Heart right ventricle (tissue), 16 donors: ENCODE measurements at places on chromosomes 7 and 10.

GRCh38 chr10:125262409-125262808 is 102.0 kb upstream of the CTBP2 start:
- no peak for DNase-seq

DNA sequence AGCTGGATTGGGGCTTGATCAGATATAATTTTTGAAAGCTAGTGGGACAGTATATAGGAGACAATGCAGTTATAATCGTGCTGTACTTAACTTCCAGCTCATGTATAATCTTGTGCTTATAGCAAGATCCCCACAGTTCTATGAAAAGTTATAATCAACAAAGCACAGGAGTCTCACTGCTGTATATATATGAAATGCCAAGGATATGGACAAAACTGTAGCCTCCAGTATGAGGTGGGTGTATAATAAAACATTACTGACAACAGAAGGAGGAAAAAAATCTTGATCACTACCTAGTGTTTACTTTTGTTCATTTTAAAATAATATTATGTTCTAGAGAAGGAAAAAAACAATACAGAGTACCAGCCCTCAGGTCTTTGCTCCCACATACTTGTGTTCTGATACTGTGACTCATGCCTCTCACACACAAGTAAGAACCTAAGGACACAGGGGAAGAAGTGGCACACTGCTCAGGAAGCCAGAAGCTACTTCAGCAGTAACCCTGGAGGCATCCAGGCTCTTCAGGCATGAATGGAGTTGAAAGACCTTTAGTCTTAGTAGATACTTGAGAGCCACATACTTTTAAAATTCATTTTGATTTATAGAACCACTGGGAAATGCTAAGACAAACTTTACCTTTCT is 265.7 kb upstream of the IMMP2L start:
- no peak for DNase-seq

- no peak for DNase-seq
These were observed 17.5 kb downstream of the HYCC1 start for GRCh38 chr7:22996470-22996869.

GRCh38 chr7:157116762-157117161 is 22.0 kb upstream of the UBE3C start:
- DNase-seq, result no peak

DNA sequence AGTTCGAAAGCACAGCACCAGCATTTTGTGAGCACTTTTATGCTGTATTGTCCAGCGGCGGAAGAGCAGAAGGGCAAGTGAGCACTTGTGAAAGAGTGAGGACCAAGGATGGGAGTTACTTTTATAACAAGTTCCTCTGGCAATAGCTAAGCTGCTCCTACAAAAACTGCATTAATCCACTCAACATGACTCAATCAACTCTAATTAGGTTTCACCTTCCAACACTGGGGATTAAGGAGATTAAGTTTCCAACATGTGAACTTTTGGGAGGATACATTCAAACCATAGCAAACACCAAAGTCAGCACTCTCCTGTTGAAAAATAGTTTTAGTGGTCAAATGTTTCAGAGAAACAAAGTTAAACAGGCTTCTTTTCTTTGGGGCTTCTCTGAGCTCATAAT is 844.5 kb downstream of the REEP3 start:
- no peak for DNase-seq

GRCh38 chr7:134016223-134016941 is 110.8 kb upstream of the LRGUK start:
- DNase-seq, result peak; percentile 11

DNA sequence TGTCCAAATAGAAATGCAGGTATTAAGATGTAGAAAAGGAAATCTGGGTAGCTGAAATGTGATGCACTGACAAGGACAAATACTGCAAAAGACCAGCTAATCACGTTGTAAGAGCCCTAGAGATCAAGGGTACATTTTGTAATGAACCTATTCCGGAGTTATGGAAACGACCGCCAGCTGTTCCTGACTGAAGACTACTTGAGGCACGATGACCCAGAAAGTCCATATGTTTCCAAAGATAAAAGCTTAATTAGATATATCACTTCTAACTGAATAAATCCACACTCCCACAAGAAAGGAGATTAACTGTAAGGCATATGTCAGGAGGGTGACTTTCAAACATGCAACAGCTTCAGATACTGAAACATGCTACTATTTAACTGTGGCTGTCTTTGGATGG is 253.5 kb downstream of the NSUN6 start:
- no peak for DNase-seq

DNA sequence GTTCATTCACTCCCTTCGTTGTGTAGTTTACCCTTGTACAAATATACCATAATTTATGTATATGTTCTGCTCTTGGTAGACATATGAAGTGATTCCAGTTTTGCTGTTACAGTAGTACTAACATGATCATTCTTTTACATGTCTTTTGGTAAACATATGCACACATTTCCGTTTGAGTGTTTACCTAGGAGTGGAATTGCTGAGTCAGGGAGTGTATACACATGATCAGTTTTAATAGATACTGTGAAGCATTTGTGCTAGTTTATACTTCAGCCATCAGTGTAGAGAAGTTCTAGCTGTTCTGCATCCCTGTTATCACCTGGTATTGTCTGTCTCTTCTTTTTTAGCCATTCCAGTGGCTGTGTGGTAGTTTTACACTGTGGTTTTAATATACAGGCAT is 34.5 kb upstream of the CYP26C1 start:
- no peak for DNase-seq

- no peak for DNase-seq
These were observed 212.1 kb upstream of the GRB10 start for GRCh38 chr7:50994753-50995319.

GRCh38 chr7:137886746-137887145 is 40.0 kb upstream of the DGKI start:
- DNase-seq, result no peak

- DNase-seq, result no peak
These were observed 98.2 kb downstream of the CCNY start for GRCh38 chr10:35434533-35434932.

DNA sequence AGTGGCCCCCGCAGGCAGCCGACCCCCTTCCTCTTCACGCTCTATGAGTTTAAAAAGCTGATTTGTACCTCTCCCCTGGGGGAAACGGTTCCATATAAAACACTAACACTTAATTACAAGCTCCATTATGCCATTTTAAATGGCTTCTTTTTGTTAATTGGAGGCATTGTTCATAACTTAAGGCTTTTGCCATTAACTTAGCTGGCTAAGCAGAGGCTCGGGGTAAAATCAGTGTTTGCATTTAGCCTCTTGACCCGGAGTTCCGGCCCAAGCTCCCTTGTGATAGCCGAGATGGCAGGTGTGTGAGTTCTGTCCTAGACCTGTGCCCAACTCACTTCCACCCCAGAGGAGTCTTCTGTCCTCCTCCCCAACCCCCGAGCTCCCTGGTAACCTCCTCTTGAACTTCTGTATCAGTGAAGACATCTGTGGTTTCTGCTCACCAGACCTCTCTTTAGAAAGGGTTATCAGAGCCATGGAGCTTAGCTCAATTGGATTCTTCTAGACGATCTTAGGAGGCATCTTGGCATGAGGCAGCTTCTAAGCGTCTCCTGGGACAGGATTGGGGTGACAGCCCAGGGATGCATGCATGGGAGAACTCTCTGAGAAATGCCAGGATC is 34.2 kb upstream of the SH2B2 start:
- DNase-seq, result no peak

DNA sequence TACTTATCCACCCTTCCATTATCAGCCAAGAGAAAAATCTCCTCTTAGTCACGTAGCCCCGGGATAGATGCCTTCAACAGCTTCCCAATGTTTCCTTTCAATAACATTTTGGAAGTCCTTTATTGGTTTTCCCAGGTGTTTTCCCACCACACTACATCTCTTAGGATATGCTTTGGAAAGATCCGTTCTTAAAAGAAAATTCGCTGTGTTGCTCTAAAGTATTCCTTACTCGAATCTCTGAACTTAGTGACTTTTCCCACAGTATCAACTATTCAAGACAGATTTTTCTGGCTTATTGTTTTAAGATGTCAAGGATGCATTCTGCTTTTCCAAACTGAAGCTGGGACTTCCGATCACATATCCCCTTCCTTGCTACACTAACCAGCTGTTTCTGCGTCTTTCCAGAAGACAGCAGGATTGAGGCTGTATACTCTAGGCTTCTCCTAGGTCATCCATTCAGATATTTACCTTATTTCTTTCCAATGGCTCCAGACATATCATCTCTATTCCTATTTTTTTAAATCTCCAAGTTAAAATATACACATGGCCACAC is 36.5 kb upstream of the SVIL start:
- no peak for DNase-seq

DNA sequence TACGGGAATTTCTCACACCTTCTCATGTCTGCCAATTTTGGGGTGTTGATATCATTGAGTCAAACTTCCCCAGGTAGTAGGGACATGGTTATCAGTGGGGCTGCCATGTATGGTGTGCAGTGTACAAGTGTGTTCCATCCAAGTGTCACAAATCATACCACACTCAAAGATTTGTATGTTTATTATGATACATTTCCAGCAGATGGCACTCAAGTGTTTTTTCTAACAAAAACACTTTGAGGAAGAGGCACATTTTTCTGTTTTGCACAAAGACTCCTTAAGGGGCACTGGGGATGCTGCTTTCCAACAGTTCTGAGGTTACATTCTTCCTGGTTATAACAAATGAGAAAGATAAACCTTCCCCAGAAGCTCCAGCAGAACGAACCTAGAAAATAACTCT is 414.5 kb downstream of the REEP3 start:
- no peak for DNase-seq

GRCh38 chr10:122159141-122159970 is 111.7 kb upstream of the BTBD16 start:
- DNase-seq, result no peak

DNA sequence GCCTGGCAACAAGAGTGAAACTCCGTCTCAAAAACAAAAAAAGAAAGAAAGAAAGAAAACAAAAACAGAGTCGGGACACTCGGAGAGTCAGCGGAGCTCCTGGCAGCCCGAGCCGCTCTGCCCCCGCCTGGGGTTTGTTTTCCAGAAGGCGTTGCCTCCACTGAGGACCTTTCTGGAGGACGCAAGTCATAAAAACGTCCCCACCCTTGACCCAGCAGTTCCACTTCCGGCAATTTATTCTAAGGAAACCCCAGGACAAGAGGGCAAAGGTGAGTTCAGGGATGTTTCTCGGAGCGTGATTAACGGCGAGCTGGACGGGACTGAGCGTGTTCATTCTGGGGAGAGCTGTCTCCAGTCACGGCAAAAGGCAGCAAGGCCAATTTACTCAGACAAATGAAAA is 27.0 kb upstream of the SUN1 start:
- DNase-seq, result peak; percentile 54

GRCh38 chr10:42776681-42777080 is 5.9 kb upstream of the BMS1 start:
- no peak for DNase-seq

GRCh38 chr10:10489805-10490571 is 527.7 kb upstream of the CELF2 start:
- DNase-seq, result no peak

GRCh38 chr7:22884911-22885788 is 62.5 kb upstream of the TOMM7 start:
- DNase-seq, result no peak

DNA sequence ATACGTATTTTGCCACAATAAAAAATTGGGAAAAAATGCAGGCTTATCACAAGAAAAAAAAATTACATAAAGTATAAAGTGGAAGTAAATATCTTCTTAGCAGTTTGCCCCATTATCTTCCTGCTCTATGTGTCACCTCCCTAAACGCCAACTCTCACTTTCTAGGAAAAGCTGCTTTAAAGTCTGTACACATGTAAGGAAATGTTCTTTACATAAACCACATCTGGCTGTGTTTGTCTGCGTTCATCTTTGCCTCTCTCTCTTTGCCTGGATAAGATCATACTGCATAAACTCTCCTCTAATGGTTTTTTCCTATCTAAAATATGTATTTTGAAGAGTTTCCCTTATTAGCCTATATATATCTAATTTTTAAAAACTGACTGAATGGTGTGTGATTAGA is 23.0 kb upstream of the UMAD1 start:
- no peak for DNase-seq

DNA sequence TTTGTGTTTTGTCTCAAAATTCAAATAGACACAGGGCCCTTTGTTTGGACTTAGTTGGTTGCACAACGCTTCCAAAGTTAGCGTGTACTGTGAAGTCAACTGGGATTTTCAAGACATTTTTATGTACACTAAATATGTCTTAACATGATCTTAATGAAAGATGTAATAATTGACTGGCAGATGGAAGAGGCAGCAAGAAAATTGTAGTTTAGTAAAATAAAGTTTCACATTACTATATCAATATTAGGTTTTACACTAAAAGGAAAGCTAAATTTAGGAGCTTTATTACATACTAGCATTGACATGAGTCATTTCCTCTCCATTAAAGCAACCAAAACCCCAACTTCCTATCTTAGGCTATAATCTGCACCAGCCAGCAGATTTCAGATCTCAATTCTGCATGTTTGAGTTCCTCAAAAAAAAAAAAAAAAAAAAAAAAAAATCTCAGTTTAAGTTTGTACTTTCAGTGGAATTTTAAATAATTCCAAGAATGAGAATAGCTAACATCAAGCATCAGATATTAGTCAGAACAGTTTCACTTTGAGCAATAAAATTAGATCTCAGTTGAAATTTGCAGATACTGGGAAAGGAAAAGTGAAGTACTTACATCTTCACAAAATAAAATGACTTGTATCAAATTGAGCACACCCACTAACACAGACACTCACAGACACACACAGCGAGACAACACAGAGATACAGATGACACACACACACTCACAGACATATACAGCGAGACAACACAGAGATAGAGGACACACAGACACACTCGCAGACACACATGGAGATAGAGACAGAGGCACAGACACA is 346.6 kb upstream of the KLF6 start:
- DNase-seq, result no peak

- no peak for DNase-seq
These were observed 38.9 kb upstream of the BMS1 start for GRCh38 chr10:42743697-42744096.

DNA sequence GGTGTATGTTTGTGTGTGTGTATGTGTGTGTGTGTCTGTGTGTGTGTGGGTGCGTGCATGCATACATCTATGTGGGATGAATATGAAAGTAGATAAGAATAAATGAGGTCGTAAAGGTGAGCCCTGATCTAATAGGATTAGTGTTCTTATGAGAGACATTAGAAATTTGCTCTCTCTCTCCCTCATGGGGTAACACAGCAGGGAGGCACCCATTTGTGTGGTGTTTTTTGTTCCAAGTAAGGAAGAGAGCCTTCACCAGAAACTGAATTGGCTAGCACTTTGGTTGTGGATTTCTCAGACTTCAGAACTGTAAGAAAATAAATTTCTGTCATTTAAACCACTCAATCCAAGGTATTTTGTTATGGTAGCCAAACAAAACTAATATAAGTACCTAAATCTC is 353.7 kb upstream of the CHRM2 start:
- no peak for DNase-seq
